ENCODE measurements at places on chromosomes 3 and 15.

- no peak for DNase-seq
Measured at GRCh38 chr3:109718850-109719249, 381.5 kb upstream of the DPPA4 start.

DNA sequence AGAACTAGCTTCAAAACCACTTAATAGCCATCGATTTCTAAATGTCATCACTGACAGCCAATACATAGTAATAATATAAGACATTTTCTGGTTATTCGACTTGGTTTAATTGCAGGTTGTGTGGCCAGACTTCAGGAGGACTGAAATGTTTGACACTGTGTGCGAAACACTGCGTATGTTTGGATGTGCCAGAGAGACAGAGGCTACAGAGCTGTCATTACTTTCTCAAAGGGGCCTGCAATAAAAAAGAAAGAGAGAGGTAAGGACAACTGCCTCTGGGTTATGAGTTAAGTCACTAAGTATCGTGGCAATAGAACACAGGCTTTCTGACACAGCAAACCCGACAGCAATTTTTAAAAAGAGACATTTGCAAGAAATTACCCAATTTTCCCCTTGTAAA, 882 bp downstream of the LMOD3 start:
- no peak for DNase-seq

- DNase-seq, result no peak
Measured at GRCh38 chr3:186280737-186281136, 81.3 kb downstream of the DGKG start.

DNA sequence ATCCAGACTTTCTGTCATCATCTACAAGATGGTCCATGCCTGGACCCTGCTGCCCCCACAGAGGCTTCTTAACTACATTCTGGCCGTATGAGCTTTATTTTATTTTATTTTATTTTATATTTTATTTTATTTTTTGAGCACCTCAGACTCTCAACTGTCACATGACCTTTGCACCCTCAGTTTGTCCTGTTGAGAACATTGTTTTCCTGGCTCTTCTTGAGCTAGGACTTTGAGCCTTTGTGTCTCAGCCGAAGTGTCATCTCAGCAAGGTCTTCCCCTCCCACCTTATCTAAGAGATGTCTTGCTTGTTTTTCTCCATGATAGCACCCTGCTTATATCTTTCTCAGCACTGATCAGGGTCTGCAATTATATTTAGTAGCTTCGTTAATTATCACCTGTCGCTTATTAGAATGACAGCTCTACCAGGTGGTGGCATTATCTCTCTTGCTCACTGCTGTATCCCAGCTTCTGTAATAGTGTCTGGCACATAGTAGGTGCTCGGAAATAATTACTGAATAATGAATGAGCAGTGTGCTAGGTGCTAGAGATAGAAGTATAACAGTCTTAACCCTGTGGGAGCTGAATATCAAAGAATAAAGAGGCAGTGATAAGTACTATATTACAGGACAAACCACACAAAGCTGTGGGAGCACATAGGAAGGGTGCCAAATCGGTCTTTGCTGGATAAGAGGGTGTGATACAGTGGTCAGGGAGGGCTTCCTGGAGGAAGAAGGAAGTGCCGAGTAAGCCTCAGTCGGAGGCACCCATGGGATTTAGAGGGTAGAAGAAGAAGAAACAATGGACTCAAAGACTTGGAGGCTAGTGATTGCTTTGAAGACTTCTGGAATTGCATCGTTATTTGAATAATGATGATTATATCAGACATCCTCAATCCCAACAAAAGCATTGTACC, 136.2 kb downstream of the ITPR1 start:
- no peak for DNase-seq

DNA sequence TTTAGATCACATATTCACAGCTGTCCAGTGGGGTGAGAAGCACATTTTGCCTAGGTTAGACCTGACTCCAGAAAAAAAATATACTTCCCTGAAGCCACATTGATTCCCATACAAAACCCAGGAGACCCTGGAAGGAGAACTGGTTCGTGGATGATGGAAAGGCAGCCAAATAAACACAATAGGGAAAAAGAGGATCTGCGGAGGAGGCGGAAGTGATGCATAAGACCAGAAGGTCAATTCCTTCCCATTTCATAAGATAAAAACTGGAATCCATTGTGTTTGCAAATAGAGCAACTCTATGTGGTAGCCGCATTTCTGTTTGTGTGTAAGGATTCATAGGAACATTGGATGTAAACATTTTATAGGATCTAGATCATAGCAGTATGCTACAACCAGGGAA, 781.9 kb upstream of the GRM7 start:
- no peak for DNase-seq
